ENCODE measurements at places on chromosomes 12 and 14.

DNA sequence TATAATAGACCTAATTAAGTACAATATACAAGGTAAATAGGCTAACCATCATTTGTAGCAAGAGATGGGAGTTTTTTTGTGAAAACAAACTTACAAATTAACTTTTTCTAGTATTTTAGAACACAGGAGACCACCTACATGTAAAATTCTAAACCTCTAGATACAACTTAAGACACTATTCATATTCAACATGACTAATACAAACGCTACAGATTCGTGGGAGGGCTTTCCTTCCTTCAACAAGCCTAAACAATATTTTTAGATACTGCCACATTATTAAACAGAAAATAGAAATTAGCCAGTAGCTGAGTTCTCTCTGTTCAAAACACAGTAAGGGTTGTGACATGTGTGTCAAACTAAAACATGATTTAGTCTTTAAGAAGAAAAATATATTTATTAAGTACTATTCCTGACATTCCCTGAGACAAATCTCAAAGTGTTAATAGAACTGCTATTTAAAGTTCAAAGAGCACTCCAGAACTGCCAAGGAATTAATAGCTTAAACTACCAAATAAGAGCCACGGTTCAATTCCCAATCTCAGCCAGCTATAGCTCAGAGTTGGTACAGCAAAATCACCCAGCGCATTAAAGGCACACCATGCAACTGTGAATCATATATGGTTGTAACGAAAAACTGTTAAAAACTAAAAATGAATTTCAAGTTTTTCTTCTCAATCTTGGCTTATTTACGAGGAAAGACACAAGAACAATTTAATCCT is 10.7 kb downstream of the MED13L start:
- no peak for DNase-seq

DNA sequence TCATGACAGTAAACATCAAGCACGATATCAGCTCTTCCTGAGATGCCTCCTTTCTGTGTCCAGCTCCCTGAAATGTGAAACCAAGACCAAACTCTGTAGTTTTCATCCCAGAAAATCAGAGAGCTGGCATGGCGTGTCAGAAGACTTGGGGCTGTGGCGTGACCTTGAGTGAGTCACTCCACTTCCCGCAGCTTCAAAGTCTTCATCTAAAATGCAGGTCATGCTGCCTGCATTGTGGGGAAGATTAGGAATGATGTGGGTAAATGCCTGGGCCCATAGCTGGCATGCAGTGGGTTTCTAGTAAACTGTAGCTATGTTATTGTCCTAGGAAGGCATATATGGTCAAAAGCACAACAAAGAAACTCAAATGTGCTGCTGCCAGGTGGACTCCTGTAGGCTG is 28.8 kb downstream of the OAS2 start:
- no peak for DNase-seq

GRCh38 chr14:87065366-87065765 is 927.6 kb downstream of the GALC start:
- DNase-seq: no peak

GRCh38 chr12:107320033-107320928 is 226.9 kb upstream of the CRY1 start:
- DNase-seq: peak; percentile 32

- no peak for DNase-seq
Observed at GRCh38 chr12:8065991-8066594, at the start of gene C3AR1. Gene C3AR1 (minus strand): TSS chr12:8066359. CDS start chr12:8060185, 6,174 bp downstream.

DNA sequence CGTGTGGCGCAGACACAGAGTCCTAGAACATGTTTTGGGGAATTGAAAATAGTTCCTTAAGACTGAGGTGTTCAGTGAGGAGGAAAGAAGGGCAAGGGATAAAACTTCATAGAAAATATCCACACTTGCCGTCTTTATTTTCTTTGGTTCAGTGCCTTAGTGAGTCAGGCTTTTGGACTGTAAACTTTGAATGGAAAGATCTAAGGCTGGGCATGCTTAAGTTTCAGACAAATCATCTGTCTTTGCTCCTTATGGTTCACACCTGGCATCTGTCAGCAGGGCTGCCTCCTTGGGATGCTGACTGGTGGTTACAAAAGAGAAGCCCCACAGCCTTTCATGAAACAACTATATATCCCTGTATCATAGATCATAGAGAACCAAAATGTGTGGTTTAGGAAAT is 136.3 kb upstream of the PRICKLE1 start:
- no peak for DNase-seq

DNA sequence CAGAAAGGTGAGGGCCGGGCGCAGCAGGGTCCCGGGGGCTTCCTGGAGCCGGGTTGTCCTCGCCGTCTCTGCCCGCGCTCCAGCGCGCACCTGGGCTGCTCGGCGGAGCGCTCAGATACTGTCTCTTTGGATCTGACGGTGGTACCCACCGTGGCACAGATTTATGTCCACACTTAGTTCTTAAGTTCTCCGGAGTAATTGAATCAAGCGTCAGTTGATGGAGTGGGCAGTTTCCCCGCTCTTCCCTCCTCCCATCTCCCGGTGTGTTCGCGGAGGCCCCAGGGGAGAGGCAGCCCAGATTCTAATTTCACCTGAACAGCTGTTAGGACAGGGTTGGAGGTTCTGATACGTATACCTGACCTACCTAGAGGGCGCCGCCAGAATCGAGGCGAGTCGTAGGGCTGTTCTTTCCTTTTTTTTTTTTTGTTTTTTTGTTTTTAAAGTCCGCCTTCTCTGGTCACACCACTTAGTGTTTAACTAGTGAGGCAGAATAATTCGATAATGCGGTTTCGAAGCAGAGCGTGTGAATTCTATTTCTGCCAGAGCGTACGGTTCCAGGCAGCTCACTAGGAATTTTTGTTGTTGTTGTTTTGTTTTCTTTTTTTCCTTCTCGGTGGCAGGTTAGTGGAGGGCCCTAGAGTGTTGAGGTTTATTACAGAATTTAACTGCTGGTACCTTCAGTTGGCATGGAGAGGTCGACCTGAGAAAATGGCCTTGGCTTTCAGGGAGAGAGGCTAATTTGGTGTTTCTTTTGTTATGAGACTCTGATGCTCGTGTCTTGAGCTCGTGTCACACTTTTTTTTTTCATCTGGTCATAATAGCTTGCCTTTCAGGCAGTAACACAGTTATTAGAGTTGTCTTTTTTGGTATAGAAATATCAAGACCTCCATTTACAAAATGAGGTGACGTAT is 22.3 kb upstream of the GNS start:
- DNase-seq: no peak

DNA sequence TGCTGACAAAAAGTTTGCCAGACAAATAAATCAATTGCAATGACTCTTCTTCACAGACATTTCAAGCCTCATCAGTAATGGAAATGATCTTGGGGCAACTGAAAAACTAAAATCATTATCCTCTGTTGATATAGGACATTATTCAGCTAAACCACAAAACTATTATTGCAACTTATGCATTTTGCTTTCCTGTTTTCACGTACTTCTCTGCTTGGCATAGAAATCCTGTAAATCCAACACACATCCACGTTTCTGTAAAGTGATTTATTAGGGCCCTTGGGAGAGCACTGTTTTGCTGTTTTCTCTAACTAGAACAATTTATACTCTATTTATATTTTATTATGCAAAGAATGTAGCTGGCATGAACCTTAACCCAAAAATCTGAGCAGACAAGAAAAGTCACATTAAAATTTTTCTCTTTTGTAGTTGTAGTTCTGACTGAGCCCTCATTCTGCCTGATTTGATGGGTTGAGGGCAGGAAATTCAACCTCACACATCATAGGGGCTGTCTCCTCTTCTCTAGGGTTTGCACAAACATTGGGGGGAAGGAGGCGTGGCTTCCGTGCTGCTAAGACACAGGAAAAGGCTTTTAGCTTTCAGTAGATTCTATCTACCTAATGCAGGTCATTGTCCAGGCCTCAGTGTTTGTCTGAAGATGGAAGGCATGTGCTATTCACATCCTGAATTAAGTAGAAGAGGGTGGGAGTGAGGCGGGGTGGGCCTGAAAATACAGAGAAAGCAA is 11.5 kb upstream of the NUP107 start:
- DNase-seq: no peak

GRCh38 chr12:124994437-124994975 is 1.1 kb downstream of the BRI3BP start:
- no peak for DNase-seq

DNA sequence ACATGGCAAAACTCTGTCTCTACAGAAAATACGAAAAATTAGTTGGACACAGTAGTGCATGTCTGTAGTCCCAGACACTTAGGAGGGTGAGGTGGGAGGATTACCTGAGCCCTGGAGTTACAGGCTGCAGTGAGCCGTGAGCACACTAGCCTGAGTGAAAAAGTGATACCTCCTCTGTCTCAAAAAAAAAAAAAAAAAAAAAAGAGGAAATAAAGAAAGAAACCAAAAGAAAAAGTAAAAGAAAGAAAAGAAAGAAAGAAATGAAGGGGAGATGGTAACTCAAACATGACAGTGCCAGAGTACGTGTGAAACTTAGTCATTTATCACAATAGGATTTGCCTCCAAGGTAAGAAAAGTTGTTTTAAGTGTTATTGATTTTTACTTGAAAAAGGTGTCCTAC is 407.0 kb upstream of the MGAT4C start:
- DNase-seq: no peak

DNA sequence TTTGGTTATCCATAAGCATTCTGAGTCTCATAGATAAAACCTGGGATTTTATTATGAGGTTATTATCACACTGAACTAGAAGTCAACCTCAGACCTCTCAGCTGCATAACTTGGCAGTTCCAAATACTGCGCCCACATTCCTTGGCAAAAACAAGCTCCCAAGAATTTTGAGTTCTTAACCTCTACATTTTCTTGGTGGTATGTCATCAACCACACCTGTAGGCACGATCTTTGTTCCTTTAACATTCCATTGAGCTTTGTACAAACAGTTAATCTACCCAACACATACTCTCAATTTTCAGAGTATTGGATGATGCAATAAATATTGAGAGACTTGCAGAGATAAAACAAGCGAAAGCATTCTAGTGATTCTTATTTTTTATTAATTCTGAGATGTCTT is 371.8 kb upstream of the PRICKLE1 start:
- DNase-seq: no peak

DNA sequence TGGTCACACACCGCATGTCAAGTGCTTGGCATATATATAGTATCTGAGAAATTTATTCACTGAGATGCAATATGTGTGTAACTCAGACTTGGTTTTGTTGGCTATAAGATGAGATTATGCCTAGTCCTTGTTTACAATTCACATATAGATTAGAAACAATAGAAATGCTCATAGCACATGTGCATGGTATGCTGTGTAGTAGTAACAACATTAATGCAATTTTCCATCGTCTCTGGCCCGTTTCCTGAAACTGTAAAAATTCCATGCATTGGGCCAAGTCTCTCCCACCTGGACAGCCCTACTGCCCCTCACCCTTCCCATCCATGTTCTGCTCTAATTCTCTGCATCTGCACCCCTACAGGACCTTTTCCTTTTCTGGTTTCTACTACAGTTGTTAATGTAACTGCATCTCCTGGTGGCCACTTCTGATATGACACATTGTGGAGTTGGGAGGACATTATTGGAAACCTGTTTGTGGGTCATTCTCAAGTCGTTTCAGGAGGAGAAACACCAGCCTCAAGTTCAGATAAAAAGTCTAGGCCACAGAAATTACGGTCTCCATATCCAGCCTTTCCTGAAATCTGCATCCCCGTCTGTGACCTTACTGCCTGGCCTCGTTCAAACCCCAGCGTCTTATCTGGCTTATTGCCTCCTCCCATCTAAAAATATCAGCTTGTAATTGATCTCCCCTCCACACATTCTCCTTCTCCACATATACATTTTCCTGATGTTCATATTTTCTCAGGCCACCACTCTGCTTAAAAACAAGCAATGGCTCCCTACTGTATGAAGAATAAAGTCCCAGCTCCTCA is 37.5 kb downstream of the EMP1 start:
- peak; percentile 43 for DNase-seq

GRCh38 chr14:21672116-21672515 is 1.5 kb downstream of the OR4E1 start:
- no peak for DNase-seq

GRCh38 chr12:50948798-50949197 is 3.5 kb upstream of the HIGD1C start:
- no peak for DNase-seq

DNA sequence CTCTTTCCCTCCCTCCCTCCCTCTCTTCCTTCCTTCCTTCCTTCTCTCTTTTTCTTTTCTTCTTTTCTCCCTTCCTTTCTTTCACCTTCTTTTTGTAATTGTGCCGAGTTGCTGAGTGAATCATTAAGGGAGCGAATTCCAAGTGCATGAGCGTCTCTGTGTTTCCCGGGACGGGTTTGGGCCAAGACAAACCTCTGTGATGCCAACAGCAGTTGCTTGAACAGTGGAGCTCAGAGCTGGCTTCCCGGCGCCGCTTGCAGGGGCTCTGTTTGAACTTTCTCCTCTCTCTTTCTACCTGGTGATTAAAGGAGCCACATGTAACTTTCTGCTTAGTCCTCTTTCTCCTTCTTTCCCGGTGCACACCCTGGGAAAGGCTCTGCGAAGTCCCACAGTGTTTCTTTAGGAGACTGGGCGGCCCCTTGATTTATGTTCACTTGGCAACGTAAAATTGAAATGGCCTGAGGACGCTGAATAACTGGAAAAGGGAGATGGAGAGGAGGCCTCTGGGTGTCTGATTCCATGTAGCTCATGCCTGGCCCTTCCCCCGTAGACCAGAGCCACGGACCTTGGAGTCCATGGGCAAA is 33.7 kb upstream of the MAP1LC3B2 start:
- DNase-seq: no peak

GRCh38 chr12:58502226-58502625 is 418.1 kb downstream of the LRIG3 start:
- peak; percentile 72 for DNase-seq

DNA sequence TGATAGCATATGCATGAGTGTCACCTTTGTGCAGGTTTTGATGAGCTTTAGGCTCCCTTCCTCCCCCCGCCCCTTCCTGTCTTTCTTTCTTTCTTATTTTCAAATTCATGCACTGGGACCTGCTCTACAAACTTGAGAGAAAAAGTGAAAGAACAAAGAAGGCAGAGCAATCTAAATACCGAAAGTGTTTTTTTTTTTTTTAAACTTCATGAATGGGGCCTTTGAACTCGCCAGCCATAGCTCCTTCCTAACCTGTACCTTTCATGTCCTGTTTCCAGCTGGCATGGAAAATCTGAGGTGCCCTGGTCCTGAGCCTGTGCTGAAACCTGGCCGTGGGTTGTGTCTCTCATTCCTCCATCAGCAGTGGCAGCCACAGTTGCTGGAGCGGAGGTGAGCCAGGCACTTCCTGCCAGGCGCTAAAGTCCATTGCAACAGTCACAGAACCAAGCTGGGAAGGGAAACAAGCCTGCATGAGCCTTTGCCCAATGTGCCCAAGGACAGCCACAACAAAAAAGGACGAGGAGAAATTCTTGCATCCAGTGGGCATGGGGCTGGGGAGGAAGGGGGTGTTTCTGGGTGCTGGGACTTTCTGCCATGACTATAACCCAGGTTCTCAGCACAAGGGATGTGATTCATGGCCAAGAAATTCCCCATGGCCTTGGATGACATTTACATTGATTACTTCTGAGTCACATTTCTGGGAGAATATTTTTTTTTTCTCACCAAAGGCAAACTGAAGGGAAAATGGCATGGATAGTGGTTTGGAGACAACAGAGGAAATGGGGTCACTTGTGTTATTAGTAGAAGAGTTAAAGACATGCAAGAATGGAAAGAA is 102.7 kb downstream of the TMEM30B start:
- no peak for DNase-seq

All from NCI-H524 (cell line).